NCI-H1694 (cell line): ENCODE measurements at places on chromosomes 2 and 18.

DNA sequence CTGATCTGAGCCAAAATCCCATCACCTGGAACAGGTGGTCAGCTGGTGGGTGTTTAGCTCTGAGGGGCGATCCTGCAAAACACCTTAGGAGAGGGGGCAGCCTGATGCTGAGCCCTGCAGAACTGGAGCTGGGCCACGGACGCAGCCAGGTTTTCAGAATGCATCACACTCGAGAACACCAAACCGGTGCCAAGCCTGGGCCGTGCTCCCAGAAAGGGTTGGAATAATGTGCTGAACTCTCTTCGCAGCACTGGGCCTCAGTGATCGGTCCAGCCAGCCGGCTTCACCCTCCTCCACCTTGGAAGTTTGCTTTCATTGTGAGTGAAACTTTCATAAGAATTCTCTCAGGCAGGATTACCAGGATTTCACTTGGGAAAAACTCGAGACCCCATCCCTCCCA lies 56.5 kb upstream of the TTC39C start:
- no peak for DNase-seq

DNA sequence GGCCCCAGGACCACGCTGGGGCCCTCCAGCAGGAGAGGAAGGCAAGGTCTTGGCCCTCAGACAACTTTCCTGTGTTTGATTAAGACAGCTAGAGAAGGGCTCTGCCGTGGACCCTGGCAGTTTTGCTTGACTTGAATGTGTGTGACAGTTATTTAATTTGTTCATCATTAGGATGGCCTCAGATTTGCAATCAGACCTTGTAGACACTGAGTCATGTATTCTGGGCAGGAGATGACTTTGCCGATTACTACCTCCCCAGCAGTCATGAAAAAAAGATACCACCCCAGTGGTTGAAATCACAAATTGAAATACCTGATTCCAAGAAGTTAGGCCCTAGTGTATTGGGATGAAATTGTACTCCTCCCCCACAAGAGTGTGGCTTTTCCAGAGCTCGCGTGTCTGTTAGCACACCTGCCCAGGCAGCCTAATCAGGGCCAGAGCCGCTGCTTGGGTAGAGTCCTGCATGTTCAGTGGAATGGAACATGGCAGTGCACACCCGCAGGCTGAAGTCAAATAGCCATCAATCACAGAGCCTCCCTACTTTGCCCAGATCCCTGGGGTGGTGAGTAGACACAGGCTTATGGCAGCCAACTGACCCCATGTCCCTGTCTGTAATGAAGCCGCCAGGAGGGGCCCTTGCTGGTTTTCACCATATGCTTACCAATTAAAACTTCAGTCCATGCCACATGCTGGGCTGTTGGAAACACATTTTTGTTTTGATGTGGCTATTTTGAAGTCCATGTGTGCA lies 122.5 kb downstream of the TPGS2 start:
- no peak for DNase-seq

DNA sequence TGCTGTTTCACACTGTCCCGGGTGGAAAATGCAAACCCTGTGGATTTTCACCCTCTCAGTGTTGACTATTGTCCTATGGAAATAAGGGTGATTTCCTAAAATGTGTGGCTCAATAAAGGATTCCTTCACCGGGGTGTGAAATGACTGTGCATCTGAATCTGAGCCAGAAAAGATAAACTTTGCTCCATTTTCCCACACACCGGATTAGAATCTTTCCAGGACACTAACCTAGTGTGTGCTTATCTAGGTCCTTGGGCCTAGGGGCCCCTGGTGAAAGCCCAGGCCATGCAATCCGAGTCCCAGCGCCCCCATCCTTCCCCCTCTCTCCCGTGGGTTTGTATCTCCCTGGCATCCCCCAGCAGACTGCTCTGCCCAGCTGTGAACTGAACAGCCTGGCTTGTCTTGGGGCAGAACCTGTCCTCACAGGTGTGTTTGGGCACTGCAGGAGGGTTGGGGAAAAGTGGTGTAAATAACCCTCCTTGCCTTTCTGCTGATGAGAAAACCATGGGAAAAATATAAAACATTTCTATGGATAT lies 17.3 kb downstream of the KLHL29 start:
- DNase-seq: no peak

DNA sequence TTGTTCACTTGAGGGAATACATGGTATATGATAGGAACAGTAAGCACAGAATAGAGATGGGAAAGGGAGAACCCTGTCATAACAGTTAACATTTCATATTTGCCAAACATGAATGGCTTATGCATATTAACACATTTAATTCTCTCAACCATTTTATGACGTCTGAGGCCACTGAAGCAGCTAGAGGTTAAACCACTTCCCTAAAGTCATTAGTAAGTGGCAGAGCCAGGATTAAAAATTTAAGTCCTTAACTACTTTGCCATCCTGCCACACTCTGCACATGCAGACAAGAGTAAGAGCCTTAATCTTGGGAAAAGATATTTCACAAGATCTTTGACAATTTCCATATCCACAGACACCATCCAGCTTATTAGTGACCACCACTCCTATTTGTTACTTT lies 2.1 kb downstream of the LIPT1 start:
- DNase-seq: no peak

DNA sequence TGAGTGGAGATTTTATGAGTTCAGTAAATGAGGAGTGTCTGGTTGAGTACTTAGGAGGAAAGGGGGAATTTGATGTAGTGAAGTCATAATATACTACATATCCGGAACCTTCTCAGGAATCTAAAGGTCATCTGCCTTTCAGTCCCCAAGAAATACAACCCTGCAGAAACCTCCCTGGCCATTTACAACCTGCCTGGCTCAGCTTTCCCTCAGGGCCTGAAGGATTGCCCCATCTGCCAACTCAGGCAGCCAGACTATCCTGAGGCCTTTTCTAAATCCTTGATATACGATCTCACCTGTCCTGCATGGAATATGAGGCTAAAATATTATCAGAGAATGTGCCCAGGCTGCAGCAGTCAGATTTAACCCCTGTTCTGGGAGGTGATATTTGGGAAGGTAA lies 165.4 kb upstream of the SPOPL start:
- DNase-seq: no peak

DNA sequence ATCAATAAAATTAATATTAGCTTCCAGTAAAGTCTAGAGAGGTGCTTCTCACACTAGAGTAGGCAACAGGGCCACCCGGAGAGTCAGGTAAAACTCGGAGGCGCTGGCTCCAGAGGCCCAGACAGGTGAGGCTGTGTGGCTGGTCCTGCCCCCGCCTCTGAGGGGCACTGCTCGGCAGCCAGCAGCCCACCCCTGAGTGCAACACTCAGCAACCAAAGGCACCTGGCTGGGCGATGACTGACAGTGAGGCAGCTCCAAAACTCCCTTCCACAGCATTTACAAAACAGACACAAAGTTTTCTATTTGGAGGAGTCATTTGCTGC lies 138.8 kb upstream of the ID2 start:
- DNase-seq: no peak

DNA sequence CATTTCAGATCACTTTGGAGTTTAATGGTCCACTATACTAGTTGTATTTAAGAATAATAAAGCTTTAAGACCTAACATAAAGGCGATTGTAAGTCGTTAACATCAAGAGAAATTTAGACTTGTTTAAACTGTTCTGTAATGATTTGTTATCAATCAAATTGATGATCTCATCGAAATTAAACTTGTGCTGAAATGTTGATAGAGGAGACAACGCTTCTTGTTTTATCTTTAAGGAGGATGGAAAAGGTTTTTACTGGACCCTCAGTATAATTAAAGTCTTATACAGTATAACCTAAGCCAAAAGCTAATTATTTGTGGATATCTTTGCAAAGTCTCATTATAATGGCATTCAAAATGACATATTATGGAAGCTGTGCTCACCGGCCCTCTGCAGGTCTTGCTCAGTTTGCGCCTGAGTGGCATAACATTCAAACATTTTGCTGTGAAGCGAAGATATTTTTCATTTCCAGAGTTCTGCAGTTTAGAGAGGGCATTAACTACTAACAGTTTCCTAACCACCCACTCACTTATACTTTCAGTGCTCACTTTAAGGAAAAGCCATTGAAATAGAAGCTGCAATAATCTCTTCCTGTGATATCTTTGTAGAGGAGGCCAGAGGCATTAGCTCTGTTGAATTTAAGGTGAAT lies 1.4 kb upstream of the SERTAD2 start:
- DNase-seq: no peak

DNA sequence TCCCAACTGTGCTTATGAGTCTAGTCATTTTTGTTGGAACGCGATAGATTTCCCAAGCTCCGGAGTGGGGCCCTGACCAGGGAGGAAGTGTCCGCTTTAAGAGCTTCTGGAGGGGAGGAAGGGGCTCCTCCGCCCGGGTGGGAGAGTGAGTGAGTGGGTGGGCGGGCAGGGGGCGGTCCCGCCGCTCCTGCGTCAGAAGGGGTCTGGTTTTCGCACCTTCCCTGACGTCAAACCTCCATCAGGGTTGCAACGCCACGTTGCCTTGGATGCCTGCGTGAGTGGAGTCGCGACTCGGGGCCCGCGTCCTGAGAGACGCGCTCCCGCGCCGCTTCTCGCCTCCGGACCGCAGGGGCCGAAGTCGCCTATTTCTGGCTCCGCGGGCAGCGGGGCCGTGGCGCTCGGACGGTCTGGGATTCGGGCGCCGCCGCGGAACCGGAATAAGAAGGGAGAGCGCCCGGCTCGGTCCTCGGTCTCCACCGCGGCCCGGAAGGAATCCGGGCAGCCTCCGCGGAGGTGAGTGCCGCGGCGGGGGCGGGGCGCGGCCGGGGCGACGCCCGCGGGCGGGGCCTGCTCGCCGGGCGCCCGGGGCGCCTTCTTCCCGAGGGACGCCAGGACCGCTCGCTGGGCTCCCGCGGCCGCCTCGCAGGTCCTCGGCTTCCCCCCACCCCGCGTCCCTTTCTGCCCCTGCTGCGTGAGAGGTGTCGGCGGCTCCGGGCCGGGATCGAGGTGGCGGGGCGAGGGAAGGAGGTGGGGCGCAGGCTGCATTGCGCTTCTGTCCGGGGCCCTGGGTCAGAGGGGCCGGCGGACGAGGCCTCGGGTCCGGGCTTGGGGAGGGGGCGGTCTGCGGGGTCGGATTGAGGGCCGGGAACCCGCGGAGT lies at the start of gene ZDBF2:
ZDBF2 (plus strand) TSS at position 230 of the 878 bp plus-strand sequence. CDS start 7,187 bp downstream, outside the sequence.
- DNase-seq: no peak

DNA sequence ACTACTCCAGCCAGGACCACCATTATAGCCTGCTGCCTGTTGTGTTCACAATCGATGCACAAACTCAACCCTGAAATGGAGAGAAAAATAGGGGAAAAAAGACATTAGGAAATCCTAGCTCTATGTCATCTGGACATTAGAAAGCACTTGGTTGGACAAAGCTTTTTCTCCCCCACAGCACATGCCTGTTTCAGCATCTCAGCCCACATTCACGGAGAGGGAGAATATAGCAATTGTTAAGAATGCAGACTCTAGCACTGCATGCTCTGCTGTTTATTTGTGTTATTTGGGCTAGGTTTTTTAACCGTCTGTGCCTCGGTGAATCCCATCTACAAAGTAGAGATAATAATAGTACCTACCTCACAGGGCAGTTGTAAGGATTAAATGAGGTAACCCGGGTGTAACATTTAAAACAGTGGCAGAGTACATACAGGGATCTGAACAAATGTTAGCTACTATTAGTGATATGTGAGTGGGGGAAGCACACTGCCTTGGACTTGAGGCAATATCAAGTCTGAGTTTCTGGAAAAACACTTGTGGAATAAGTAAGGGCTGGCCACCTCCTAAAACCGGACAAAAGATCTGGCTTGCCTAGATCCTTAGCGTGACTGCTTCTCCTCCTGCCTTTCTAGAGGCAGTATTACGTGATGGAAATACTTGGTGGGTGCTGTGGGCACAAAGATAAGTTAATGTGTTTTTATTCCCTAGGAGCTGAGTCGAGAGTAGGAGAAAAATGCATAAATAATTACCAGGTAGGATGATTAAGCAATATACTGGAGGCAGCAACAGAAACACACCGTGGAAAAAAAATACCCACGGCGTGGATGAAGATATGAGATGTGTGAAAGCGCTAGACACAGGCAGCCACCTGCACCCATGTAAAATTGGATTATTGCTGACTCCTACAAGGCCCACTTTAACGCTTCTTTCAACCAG lies 1.0 kb upstream of the PPP1CB start:
- no peak for DNase-seq

GRCh38 chr2:136801661-136802060 lies 36.3 kb downstream of the THSD7B start:
- no peak for DNase-seq

DNA sequence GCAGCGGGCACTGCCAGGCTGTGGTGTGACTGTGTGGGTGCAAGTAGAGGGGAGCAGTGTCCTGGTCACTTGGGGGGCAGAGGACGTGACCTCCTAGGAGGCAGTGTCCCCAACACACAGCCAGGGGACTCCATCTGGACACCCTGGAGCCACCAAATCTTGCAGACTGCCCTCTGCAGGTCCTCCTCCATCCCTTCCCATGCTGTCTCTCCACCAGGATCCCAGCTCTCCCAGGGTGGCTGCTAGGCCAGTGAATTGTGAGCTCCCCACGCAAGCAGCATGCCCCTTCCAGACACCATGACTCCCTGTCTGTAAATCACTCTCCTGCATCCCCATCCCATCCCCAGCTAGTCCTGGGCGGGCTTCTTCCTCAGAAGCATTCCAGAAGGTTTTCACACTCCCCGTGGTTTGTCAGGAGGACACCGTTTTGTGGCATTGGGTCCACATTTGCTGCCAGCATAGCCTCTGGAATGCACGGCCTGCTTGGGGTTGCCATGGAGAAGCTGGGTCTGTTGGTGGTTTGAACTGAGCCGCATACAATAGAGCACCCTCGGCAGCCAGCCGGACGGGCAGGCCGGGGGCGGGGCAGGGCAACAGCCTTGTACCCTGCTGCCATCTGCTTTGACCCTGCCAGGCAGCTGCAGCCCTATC lies 210.7 kb downstream of the KLHL29 start:
- peak; percentile 65 for DNase-seq

DNA sequence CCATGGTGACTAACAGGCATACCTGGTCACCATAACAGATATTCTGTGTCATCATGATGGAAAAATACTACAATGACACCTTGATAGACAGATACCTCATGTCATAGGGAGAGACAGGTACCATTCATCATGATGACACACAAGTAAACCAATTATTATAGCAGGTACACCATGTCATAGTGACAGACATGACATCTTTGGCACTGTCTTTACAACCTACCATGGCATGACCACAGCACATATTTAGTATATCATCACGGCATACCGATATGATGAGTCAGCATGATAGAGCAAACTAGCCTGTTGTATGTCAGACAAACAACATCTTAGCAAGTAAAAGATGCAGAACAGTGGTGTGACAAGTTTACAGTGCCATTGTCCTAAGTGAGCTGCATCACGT lies 101.3 kb upstream of the KLHL29 start:
- DNase-seq: no peak

DNA sequence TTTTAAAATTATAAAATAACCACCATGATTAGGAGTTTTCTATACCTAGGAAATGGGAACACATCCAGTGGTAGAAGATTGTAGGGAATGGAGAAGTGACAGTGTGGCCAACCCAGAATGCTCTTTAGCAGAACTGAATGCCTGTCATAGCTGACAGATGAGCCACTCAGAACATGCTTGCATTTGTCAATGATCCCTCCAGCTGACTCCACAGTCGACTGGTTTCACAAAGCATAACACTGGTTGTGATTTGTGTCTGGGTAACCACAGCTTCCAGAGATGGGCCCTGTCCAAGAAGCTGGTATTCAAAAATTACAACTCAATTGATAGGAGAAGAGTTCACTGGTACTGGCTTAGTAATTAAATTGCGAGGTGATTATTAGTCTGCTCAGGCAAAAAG lies 9.0 kb upstream of the CTIF start:
- DNase-seq: no peak

- DNase-seq: no peak
Measured at GRCh38 chr2:196268538-196269338, 97.4 kb upstream of the STK17B start.
